ENCODE measurements at places on chromosomes 12 and 14. TPM values are rescaled to one million over a fixed set of nuclear protein-coding genes. Genes with fewer than 3 reads are reported as not detected.

The CLEC4D gene
- total RNA-seq = not detected

The KRT73 gene
- total RNA-seq = not detected

The NOP9 gene
- 20.7 TPM for total RNA-seq

The GNS gene
- 41.3 TPM for total RNA-seq

The B4GALNT1 gene
- total RNA-seq = 1.1 TPM

The ATG2B gene
- total RNA-seq = 4.9 TPM

The GYS2 gene
- total RNA-seq = not detected

The WSCD2 gene
- 0.28 TPM for total RNA-seq

The ADGRD1 gene
- total RNA-seq = not detected

The ZBTB25 gene
- total RNA-seq = 4.7 TPM

The LGMN gene
- total RNA-seq = 83.8 TPM

The GPR68 gene
- total RNA-seq = 1.3 TPM

The TSPAN8 gene
- not detected for total RNA-seq

The CCDC198 gene
- not detected for total RNA-seq

The TOMM20L gene
- not detected for total RNA-seq

The AQP6 gene
- 0.14 TPM for total RNA-seq

The ANO4 gene
- 1.3 TPM for total RNA-seq

The SLC2A14 gene
- 0.05 TPM for total RNA-seq

The TPPP2 gene
- not detected for total RNA-seq

The ASCL1 gene
- total RNA-seq = not detected

The KRT83 gene
- total RNA-seq = not detected

The KCNC2 gene
- not detected for total RNA-seq

The G2E3 gene
- 12.6 TPM for total RNA-seq

The DEPDC4 gene
- total RNA-seq = 3.1 TPM

The COA8 gene
- 26.5 TPM for total RNA-seq

The CCND2 gene
- 200 TPM for total RNA-seq

The SPRING1 gene
- 23.8 TPM for total RNA-seq
